Left kidney (tissue), 8 donors: ENCODE measurements at places on chromosomes 16 and 17.
A peak's percentile ranks its signal among the peaks of the same experiment; 100 is the strongest.

GRCh38 chr17:1123921-1124715, 55.7 kb downstream of the ABR start:
- no peak for DNase-seq

- DNase-seq, result no peak
These were observed 19.5 kb upstream of the ITGAX start for GRCh38 chr16:31335431-31335830.

DNA sequence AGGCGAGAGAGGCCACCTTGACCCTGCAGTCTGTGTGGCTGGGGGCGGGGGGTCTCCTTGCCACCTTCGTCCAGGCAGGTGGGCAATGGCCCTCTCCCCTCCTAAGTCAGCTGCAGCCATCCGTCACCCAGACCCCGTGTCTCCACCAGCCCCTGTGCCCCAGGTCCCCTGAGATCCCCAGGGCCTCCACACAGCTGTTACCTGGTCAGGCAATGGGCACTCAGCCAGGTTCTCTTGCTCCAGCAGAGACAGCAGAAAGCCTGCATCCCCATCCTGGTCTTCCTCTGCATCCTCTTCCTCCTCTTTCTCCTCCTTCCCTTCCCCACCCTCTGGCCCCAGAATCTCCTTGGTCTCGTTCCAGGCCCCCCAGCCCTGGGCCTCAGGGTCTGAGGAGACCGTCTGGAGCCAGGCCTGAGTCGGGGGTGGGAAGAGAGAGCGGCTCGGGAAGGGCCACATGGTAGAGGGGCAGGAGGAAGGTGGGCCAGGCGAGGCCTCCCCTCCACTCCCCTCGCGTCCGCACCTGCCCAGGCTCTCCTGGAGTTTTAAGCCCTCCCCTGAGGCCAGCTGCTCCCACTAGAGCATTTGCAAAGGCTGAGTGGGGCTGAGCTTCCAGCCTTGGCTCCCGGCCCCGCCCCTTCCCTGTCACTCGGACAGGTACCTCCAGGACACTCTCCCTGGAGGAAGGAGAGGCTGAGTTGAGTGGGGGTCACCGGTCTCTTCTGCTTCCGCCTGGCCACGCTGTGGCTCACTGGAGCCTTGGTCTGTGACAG, at the start of gene PABPN1L:
Gene PABPN1L (minus strand): TSS at position 510 of the 770 bp plus-strand sequence. CDS start 54 bp downstream, at position 456.
- no peak for DNase-seq

GRCh38 chr17:63316100-63316499, 130.0 kb downstream of the CYB561 start:
- no peak for DNase-seq

GRCh38 chr16:7218936-7219335, 113.7 kb upstream of the RBFOX1 start:
- no peak for DNase-seq

DNA sequence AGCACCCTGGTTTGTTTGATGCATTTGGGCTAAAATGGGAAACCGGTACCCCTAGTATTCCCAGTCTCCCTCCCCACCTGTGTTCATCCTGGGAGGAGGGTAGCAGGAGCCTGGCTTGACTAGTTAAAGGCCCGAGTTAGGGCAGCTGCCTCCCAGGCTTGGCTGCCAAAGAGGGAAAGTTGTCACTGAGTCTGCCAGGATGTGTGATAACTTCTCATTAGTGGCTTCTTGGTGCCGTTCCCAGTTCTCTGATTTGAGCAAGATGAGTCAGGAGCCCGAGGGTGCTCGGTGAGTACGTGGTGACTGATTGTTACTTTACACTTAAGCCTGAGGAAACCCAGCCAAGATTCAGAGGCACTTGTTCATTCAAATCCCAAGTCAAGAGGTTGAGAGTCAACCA, 2.5 kb downstream of the KRT32 start:
- DNase-seq, result no peak

- DNase-seq, result no peak
These were observed 1.2 kb upstream of the NARF start for GRCh38 chr17:82457073-82457928.

DNA sequence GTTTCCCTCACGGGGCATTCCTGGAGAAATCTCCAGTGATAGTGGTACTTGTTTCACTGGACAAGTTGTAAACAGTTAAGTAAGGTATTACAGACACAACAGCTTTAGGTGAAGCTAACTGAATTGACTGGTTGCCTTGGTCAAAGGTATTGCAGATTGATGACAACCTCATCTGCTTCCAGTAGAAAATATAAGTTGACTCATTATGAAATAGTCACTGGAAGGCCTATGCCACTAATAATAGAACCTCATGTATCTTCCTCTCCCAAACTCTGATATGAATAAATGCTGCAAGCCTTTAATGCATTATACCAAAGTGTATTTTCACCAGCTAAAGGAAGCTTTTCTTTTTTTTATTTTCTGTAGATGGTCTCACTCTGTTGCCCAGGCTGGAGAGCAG, 44.8 kb downstream of the GLG1 start:
- DNase-seq, result no peak

DNA sequence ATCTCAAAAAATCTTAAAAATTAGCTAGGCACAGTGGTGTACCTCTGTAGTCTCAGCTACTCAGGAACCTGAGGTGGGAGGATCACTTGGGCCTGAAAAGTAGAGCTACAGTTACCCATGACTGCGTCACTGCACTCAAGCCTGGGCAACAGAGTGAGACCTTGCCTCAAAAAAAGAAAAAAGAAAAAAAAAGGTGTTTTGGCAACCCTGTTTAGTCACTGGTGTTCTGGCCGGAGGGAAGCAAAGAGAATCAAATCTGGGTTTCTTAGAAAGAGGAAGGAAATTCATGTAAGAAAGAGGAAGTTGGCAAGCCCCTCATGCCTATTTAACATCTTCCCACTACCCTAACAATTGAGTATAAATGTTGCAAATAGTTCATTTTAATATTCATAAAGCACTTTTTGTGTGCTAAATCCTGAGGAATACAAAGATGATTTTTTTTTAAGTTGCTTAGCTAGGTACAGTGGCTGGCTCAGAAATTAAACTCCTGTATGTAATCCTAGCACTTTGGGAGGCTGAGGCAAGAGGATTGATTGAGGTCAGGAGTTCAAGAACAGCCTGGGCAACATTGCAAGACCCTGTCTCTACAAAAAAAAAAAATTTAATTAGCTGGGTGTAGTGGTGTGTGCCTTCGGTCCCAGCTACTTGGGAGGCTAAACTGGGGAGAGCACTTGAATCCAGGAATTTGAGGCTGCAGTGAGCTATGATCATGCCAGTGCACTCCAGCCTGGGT, 6.5 kb upstream of the USP32 start:
- DNase-seq, result no peak

GRCh38 chr17:11242411-11242810, 1.4 kb downstream of the SHISA6 start:
- no peak for DNase-seq

DNA sequence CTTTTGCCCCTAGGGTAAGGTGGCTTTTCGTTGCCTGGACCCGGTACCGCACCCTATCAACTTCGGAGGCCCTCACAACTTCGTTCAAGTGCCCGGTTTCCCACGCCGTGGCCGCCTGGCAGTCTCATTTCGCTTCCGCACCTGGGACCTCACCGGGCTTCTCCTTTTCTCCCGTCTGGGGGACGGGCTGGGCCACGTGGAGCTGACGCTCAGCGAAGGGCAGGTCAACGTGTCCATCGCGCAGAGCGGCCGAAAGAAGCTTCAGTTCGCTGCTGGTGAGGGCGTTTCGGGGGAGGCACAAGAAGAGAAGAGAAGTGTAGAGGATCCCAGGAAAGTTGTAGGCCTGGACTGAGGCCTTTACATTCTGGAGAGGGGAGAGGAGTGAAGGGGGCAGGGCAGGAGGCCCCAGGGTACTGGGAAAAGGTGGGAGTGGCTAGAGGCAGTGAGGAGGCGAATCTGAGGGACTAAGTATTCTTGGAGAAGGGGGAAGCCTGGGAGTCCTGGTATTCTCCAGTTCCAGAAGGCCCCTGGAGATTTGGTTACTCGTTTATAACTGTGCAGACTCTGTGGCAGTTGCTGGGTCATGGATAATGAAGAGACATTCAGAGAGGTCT, 5.5 kb downstream of the CNTNAP1 start:
- no peak for DNase-seq

- no peak for DNase-seq
These were observed 62.2 kb downstream of the DHRS7C start for GRCh38 chr17:9729034-9729650.

GRCh38 chr16:77207030-77207429, 7.8 kb downstream of the SYCE1L start:
- no peak for DNase-seq

GRCh38 chr16:48494742-48495141, 109.5 kb upstream of the SIAH1 start:
- no peak for DNase-seq

DNA sequence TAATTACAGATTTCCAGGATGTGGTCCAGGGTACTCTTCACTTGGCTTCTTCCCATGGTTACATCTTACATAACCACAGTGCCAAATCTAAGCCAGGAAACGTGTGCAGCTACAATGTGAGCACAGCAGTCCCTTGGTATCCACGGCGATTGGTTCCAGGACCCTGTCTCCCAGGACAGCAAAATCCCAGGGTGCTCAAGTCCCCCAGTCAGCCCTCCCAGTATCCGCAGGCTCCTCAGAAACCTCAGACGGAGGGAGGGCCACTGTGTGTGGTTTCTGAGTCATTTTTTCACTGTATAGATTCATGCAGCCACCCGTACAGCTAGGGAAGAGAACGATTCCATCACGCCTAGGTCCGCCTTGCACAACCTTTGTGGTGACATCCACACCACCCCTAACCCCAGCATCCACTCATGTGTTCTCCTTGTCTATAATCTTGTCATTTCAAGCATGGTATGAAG, 11.1 kb upstream of the ATP2C2 start:
- DNase-seq, result no peak

- DNase-seq, result no peak
These were observed 297 bp downstream of the TBC1D10B start for GRCh38 chr16:30369938-30370455.

DNA sequence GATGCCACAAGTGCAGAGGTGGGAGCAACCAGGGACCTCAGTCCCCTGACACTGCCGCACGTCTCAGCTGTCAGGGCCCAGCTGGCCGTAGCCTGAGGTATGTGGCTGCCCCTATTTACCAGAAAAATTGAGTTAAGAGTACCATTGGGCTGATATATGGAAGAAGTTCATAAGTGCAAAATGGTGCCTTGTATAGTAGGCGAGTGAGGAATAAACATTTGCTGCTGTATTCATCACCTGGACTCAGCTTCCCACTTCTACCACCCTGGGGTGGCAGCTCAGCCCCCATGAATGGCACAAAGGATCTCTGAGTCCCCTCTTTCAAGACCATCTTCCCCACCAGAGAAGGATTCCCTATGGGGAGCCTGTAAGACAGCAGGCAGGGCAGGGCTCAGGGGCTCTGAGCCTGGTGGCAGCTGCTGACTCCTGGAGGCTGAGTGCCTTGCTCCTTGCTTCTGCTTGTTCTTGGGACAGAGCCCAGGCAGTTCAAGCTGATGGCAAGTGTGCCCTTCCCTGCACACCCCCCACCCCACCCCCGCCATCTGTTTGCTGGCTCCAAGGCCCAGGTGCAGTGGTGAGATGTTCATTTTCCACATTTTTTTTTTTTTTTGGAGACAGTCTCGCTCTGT, 29.0 kb downstream of the TRPV2 start:
- no peak for DNase-seq

DNA sequence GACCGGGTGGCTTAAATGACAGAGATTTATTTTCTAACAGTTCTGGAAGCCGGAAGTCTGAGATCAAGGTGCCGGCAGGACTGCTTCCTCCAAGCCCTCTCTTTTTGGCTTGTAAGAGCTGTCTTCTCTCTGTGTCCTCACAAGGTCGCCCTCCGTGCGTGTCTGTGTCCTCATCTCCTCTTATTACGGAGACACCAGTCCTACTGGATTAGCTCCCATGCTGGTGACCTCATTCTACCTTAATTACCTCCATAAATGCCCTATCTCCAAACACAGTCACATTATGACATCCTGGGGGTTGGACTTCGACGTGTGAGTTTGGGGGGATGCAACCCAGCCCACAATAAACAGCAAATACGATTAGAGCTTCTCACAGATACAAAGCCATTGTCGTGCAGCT, 161.5 kb downstream of the FOXL1 start:
- DNase-seq, result no peak

DNA sequence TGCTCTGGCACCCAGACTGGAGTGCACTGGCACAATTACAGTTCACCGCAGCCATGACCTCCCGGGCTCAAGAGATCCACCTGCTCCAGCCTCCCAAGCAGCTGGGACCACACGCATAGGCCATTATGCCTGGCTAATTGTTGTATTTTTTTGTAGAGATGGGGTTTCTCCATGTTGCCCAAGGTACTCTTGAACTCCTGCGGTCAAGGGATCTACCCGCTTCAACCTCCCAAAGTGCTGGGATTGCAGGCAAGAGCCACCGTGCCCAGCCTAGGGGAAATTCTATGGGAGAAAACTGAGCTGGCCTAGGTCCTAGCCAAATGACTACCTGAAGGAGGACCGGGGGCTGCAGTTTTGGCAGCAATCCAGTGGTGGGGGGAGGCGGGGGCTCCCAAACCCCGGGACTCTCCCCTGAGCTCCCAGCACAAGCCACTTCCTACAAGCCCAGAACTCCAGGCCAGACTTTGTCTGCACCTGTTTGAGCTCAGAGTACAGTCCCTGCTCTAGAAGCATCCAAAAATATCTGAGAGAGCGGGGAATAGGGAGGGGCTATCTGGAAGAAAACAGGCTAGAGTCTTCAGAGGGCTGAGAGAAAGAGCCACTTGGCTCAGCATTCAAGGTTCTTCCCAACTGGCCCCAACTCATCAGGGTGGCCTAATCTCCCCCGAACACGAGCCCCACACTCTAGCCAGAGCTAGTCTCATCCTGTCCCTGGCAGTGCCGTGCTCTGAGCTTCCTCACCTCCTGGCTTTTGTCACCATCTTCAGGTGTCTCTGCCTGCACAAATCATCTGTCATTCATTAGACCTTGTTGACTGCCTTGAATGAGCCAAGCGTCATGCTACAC, 9.1 kb downstream of the SRL start:
- no peak for DNase-seq

- DNase-seq, result peak; percentile 78
These were observed 8.0 kb downstream of the ALOX12B start for GRCh38 chr17:8079291-8080207.

DNA sequence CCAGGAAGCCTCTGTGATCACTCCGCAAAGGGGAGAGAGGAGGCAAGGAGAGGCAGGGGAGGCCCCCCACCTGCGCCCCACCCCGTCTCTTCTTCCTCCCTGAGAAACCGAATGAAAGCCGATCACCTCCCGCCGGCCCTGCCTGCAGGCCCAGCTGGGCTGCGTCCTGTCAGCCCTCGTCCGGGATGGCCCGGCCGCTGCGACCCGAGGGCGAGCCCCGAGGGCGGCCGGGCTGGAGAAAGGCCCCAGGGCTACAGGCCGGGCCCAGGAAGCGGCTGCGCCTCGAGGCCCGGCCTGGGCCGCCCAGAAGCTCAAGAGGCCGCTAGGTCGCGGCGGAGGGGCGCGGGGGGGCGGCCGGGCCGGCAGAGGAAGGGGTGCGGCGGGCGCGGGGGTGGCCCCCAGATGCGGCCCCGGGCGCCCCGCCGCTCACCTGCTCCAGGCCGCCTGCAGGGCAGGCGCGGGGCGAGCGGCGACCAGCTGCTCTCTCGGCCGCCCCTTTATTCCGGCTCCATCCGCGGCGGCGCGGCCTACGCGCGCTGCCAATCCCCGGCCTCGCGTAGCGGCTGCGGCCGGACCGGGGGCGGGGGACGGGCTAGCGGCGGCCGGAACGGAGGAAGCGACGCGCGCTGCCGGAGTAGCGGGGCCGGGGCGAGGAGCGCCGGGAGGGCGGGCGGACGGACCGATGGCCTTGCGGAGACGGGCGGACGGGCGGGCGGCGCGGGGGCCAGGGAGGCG, at the start of gene ZNF319:
Gene ZNF319 (minus strand): TSS at position 702 of the 735 bp plus-strand sequence. CDS start 2,407 bp downstream, outside the sequence.
- no peak for DNase-seq

GRCh38 chr17:59753522-59754467, 46.3 kb downstream of the VMP1 start:
- DNase-seq, result peak; percentile 89

- no peak for DNase-seq
These were observed 14.5 kb upstream of the OR1E2 start for GRCh38 chr17:3448059-3448665.

- no peak for DNase-seq
These were observed 578 bp downstream of the PGAP6 start for GRCh38 chr16:381012-381788.
